ENCODE measurements at places on chromosomes 16 and 17. TPM values are rescaled to one million over a fixed set of nuclear protein-coding genes. Genes with fewer than 3 reads are reported as not detected.

Gene AOC3
- 1.6 TPM for total RNA-seq

Gene NKD1
- 1.6 TPM for total RNA-seq

Gene LAT
- total RNA-seq, result 250 TPM

Gene EMC6
- total RNA-seq, result 55.4 TPM

Gene OR1F1
- total RNA-seq, result not detected

Gene PIPOX
- total RNA-seq, result 1.5 TPM

All from activated CD4-positive, alpha-beta memory T cell treated with anti-CD3 and anti-CD28 coated beads for 36 hours (primary cell).